ENCODE measurements at places on chromosomes 11 and 22. TPM values are rescaled to one million over a fixed set of nuclear protein-coding genes. Genes with fewer than 3 reads are reported as not detected.

EIF4ENIF1 gene
- 12.7 TPM for polyA plus RNA-seq

KRTAP5-10 gene
- not detected for polyA plus RNA-seq

BARX2 gene
- not detected for polyA plus RNA-seq

RAPSN gene
- polyA plus RNA-seq: not detected

DEFB131B gene
- not detected for polyA plus RNA-seq

ANO3 gene
- polyA plus RNA-seq: not detected

NRGN gene
- polyA plus RNA-seq: 0.69 TPM

CD3G gene
- not detected for polyA plus RNA-seq

SLC6A5 gene
- polyA plus RNA-seq: not detected

OTOG gene
- polyA plus RNA-seq: 0.08 TPM

PIWIL4 gene
- polyA plus RNA-seq: 1.3 TPM

FOLR3 gene
- polyA plus RNA-seq: not detected

CDHR5 gene
- polyA plus RNA-seq: not detected

TP53I11 gene
- 31.4 TPM for polyA plus RNA-seq

ADM gene
- polyA plus RNA-seq: 1.6 TPM

CCDC73 gene
- polyA plus RNA-seq: not detected

ZNF280B gene
- polyA plus RNA-seq: 2.3 TPM

PRSS23 gene
- polyA plus RNA-seq: 3.6 TPM

OR51B4 gene
- not detected for polyA plus RNA-seq

NOX4 gene
- polyA plus RNA-seq: 0.71 TPM

ALDH3B1 gene
- polyA plus RNA-seq: not detected

PARVA gene
- 1.0 TPM for polyA plus RNA-seq

CBX6 gene
- 16.3 TPM for polyA plus RNA-seq

TIGD3 gene
- 23.1 TPM for polyA plus RNA-seq

BCO2 gene
- polyA plus RNA-seq: 7.4 TPM

CNTF gene
- 2.3 TPM for polyA plus RNA-seq

MYBPC3 gene
- polyA plus RNA-seq: not detected

C11orf91 gene
- polyA plus RNA-seq: not detected

CHRM4 gene
- polyA plus RNA-seq: 11.6 TPM

SNX15 gene
- polyA plus RNA-seq: 11.2 TPM

EMID1 gene
- polyA plus RNA-seq: 22.2 TPM

STK33 gene
- polyA plus RNA-seq: 13.9 TPM

FOLR2 gene
- not detected for polyA plus RNA-seq

ARSA gene
- 41.4 TPM for polyA plus RNA-seq

OR5B21 gene
- not detected for polyA plus RNA-seq

TTC36 gene
- 4.3 TPM for polyA plus RNA-seq
